ENCODE measurements at places on chromosomes 2 and 18.

DNA sequence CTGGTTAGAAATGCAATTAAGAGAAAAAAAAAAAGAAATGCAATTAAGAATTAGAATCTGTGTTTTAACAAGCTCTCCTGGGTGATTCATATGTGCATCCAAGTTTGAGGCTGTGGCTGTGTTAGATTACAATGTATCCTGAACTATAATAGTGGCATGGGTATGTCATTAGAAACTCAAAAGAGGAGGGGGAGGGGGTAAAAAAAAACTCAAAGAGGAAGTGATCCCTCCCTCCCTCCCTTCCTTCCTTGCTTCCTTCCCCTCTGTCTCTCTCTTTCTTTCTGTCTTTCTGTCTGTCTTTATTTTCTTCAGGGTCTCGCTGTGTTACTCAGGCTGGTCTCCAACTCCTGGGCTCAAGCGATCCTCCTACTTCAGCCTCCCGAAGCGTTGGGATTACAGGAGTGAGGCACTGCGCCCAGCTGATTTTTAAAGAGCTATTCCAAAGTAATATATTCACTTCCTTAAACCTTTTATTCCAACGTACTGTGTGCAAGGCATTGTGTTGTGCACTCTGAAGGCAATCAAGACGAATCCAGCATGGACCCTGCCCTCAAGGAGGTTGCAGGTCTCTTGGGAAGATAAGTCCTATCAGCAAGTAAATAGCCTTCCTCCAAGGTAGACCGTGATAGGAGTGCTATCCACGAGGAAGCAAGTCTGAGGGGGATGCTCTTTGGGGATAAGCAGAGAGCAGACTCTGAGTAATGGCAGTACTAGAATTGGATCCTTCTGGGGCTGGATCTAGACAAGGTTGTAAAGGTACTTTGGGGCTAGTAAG lies 35.9 kb upstream of the MCFD2 start:
- DNase-seq: no peak

- DNase-seq: no peak
Measured at GRCh38 chr2:232097260-232097659, 135.7 kb downstream of the DIS3L2 start.

- DNase-seq: no peak
Measured at GRCh38 chr2:240622060-240622411, 3.2 kb upstream of the GPR35 start.

- DNase-seq: no peak
Measured at GRCh38 chr2:135829378-135830135, 7.4 kb downstream of the LCT start.

GRCh38 chr2:45117383-45117782 lies 108.1 kb upstream of the SIX2 start:
- no peak for DNase-seq

GRCh38 chr18:74493689-74494088 lies 2.5 kb upstream of the CNDP2 start:
- DNase-seq: peak; percentile 59

DNA sequence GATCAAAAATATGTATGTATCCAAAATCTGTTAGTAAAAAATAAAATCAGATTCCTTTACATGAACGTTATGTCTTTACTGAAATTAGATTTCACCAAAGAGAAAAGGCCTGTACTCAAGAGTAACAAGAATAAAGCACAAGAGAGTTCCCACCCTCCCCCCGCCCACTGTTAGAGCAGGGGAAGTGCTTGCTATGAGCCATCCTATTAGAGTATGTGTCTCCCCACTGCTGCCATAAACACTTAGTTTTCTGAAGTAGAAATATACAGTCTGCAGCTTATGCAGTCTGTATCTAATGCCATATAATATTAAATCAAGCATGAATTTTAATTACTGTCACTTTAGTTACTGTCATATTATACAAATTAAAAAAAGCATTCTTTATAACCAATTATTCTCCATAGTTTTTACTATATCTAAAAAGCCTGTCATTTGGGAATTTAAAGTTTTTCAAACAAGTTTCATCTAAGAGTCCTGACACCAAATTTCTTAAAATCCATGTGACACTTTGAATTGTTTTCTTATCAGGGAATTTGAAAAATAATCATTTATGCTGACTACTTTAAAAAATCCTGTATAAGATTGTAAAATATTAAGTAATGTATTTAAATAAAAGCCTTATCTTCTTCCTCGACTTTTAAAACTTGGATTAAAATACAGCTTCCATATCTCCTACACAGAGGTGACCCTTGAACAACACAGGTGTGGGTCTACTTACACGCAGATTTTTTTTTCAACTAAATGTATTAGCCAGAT lies 51.8 kb upstream of the GPR75 start:
- DNase-seq: no peak

- peak; percentile 57 for DNase-seq
Measured at GRCh38 chr2:24613154-24613814, 122.2 kb downstream of the NCOA1 start.

DNA sequence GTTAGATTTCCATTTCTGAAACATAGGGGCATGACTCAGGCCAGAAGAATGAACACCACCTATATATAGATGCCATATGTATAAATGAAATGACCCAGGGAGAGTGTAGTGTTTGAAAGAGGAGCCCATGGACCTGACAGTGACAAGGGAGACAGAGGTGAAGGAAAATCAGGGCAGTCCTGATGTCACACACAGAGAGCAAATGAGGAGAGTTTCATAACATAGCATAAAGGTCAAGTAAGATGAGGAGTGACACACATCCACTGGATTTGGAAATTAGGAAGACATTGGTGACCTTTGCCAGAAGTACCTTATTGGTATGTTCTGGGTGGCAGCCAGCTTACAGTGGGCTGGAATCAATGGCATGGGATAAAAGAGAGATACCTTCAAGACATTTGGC lies 276.7 kb downstream of the ZNF385B start:
- DNase-seq: no peak

DNA sequence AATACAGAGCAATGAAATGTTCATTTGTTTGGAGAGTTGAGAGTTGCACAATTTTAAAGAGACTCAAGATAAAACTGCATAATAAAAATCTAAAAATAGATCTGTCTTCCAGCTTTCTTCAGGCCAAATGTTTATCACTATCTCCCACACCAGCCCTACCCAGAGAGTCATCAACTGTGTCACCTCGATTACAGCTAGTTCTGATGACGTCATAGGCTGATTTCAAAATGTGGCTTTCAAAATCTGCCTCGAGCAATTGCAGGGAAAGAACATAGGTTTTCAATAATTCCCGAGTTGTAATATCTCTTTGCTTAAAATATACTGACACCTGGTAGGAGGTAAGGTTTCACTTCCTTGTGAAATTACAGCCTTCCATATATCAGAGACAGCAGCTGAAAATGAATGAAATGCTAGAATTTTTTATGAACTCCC lies 677.6 kb upstream of the ID2 start:
- no peak for DNase-seq

DNA sequence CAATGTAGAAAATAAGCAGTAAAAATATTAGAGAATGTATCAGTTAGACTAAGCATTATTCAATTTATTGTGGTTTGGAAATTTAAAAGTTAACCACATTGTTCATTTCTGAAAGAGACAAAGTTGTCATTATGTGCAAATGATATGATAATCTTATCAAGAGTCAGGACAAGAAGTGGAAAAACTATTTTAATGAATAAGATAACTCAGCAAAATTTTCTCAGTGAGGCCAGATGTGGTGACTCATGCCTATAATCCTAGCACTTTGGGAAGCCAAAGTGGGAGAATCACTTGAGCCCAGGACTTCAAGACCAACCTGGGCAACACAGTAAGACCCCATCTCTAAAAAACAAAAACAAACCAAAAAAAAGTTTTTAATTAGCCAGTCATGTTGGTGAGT lies 39.5 kb upstream of the CERS6 start:
- DNase-seq: no peak

GRCh38 chr2:174874085-174874484 lies 109.8 kb upstream of the CHRNA1 start:
- no peak for DNase-seq

- DNase-seq: no peak
Measured at GRCh38 chr2:7539077-7539476, 621.9 kb downstream of the RNF144A start.

GRCh38 chr2:128321784-128322714 lies 3.4 kb upstream of the HS6ST1 start:
- DNase-seq: peak; percentile 45

DNA sequence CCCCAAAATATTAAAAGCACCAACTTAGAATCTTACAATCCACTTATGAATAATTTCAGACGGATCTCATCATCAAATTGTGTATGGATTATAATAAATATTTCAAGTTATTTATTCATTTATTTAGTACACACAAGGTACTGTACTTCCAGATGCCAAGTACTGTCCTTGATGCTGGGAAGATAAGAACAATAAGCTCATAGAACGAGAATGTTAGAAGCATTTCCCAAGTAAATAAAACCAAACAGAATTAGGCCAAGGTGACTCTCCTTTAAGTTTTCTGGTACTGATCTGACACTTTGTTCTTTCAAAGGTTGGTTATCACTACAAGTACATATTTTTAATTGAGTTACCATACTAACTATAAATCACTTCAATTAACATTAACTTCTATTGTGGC lies 416.1 kb upstream of the ETAA1 start:
- DNase-seq: no peak

GRCh38 chr2:67952066-67952465 lies 110.7 kb downstream of the C1D start:
- no peak for DNase-seq
